ENCODE measurements at places on chromosomes 13 and 19. TPM values are rescaled to one million over a fixed set of nuclear protein-coding genes. Genes with fewer than 3 reads are reported as not detected.

DNA sequence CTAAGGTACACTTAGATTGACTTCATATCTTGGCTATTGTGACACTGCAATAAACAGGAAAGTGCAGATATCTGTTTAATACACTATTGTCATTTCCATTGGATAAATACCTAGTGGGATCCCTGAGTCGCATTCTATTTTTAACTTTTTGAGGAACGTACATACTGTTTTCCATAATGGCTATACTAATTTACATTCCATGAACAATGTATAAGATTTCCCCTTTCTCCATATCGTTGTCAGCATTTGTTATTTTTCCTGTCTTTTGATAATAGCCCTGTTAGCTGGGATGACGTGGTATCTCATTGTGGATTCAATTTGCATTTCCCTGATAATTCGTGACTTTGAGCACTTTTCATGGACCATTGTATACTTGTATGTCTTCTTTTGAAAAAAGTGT, 17.4 kb downstream of the OR7A17 start:
- DNase-seq = no peak

The TGFB1 gene
- 2.2 TPM for total RNA-seq

- DNase-seq = no peak
Observed at GRCh38 chr19:31096935-31097545, 252.2 kb downstream of the TSHZ3 start.

DNA sequence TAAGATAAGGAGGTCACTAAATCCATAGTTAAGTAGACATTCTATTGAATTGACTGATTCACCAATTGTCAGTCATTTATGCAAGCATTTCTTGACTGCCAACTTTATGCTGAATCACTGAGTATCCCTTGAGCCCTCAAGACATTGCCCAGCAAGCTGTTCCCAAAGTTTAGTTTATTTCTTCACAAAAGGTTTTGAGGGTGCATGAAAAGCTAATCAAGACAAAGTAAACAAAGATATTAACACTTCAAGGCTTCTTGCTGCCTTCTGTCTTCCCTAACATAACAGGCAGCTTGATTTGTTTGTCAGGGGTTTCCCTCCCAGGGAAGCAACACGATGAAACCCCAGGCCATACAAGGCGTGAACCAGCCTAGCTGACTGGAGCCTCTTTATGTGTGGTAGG, 374.4 kb downstream of the SPRY2 start:
- no peak for DNase-seq

The SIGLEC8 gene
- not detected for total RNA-seq

GRCh38 chr19:32197896-32198882, 147.2 kb upstream of the ZNF507 start:
- no peak for DNase-seq

- no peak for DNase-seq
Observed at GRCh38 chr13:42355092-42355485, 83.1 kb downstream of the AKAP11 start.

DNA sequence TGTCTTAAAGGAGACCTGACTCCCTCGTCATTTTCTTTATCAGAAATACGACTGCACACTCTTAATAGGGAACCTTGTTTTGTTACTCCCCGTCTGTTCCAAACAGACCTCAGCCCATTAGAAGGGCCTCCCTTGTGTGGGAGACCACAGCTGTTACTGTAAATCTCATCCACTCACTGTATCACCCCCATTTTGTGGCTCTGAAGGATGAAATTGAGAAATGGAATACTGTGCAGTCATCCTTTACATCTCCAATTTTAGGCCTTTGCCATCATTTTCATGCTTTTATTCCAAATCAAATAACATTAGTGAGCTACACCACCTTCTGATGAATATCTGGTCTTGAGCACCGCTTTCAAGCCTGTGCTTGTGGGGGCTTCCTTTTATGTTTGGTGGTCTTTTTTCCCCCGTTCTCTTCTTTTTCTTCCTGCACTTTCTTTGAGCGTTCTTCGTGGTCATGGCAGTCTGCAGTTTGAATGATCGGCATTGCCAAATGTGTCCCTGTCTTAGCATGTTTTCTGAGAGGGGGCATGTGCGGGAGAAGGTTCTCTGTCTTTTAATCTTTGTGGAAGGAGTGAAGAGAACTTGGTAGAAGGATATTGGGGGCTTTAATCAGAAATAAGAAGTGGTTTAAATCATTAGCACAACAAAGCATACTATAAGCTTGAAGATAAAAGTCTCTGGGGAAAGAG, 65.8 kb downstream of the GGACT start:
- no peak for DNase-seq

- no peak for DNase-seq
Observed at GRCh38 chr13:27177852-27178251, 6.2 kb upstream of the USP12 start.

- DNase-seq = no peak
Observed at GRCh38 chr13:51211910-51212309, 10.3 kb upstream of the FAM124A start.

The KIR3DL1 gene
- not detected for total RNA-seq

- DNase-seq = no peak
Observed at GRCh38 chr13:106104281-106104901, 431.1 kb downstream of the EFNB2 start.

The SLITRK6 gene
- 33.8 TPM for total RNA-seq

The FCHO1 gene
- total RNA-seq = 10.8 TPM

DNA sequence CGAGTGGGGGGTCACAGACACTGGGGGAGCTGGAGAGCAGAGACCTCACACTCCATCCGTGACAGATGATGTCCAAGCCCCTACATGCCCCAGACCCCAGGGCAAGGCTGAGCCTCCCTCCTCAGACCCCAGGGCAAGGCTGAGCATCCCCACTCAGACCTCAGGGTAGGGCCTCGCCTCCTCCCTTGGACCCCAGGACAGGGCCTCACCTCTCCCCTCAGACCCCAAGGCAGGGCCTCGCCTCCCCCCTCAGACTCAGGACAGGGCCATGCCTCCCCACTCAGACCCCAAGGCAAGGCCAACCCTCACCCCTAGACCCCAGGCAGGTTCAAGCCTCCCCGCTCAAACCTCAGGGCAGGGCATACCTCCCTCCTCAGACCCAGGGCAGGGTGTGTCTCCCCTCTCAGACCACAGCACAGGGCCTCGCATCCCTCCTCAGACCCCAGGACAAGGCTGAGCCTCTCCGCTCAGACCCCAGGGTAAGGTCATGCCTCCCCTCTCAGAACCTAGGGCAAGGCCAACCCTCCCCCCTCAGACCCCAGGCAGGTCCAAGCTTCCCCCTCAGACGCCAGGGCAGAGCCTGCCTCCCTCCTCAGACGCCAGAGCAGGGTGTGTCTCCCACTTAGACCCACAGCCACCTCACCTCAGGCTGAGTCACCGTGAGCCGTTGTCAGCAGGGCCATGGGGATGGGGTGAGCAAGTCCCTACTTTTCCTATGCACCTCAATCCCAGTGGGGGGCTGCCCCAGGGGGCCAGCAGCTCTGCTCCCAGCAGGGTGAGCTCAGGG, 1.7 kb upstream of the S1PR4 start:
- no peak for DNase-seq

The MYH14 gene
- 4.0 TPM for total RNA-seq

The CD209 gene
- not detected for total RNA-seq

DNA sequence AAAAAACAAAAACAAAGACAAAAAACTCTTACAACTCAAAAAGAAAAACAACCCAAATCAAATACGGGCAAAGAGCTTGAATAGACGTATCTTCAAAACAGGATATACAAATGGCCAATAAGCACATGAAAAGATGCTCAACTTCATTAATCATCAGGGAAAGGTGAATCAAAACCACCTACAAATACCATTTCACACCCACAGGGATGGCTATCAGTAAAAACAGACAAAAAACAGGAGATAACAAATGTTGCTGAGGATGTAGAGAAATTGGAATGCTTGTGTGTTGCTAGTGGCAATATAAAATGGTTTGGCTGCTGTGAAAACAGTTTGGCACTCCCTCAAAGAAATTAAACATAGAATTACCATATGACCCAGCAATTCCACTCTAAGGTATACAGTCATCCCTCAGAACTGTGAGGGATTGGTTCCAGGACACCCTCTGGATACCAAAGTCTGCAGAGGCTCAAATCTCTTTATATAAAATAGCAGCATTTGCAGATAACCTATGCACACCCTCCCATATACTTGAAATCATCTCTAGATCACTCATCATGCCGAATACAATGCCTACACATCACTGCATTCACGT, 29.7 kb downstream of the MLLT1 start:
- DNase-seq = no peak

- no peak for DNase-seq
Observed at GRCh38 chr19:5955636-5955935, 22.4 kb downstream of the RANBP3 start.

DNA sequence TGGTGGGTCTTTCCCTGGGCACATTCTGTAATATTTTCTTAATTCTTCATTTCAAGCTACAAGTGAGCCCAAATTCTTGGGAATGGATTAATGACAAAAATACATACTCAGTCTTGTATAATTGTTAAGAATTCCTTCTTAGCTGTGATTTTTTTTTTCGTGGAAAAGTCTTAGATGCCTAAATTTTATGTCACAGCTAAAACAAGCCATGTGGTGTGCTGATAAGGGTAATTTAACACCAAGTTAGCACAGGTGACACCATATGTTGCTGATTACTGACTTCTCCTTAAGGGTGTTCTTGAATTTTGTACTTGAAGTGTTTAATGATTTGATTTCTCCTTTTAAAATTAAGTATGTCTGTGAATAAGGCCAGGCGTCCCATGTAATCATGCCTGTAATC, 29.3 kb downstream of the WDFY2 start:
- DNase-seq = no peak

The FAM174C gene
- 33.3 TPM for total RNA-seq

DNA sequence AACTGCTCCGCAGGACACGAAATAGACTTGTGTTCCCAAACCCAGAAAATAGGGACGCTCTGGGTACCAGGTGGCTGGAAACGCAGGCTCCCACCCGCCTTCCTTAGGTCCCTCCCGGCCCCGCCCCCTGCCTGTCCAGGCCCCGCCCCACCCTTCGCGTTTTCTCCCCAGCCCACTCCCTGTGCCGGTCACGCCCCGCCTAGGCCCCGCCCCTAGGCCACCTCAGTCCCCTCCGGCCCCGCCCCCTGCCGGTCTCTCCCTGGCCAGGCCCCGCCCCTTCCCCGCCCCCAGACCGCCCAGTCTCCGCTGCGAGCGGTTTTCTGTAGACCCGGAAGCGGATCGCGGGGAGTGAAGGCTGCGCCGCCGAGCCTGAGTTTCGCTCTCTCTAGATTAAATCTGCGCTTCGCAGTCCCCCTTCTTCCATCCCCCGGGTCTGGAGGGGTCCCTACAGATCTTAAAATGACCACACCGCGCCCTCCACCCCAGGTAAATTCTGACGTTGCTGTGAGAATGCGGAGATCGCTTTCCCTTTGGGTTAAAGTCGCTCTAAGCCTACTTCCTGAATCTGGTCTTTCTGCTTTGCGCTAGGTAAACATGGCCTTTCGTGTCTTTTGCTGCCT, 3.7 kb upstream of the ZNF665 start:
- DNase-seq = peak; percentile 92

- DNase-seq = no peak
Observed at GRCh38 chr19:49481020-49481683, 6.3 kb upstream of the RPL13A start.

The KLK15 gene
- total RNA-seq = not detected

The DCT gene
- total RNA-seq = 0.43 TPM

The UFM1 gene
- 36.2 TPM for total RNA-seq

GRCh38 chr13:113474179-113474578, 16.3 kb downstream of the DCUN1D2 start:
- DNase-seq = no peak

- DNase-seq = no peak
Observed at GRCh38 chr19:4977299-4978174, 8.6 kb downstream of the KDM4B start.

DNA sequence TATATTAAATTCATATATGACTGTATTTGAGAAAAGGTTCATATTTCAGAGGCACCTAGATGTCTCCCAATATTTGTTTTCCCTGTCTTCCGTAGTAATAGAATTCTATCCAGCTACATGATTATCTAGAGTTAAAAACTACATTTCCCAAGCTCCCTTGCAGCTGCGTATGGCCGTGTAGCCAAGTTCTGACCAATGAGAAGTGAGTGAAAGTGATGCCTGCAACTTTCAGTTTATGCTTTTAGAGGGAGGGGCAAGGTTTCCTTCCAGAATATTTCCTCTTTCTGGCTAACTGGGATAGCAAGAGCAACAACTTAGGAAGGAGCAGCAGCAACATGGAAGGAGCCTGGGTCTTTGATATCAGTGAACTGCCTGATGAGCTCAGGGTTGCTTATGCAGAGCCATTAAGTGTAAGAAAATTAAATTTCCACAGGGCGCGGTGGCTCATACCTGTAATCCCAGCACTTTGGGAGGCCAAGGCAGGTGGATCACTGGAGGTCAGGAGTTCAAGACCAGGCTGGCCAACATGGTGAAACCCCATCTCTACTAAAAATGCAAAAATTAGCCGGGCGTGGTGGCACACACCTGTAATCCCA, 23.2 kb upstream of the CYP2A13 start:
- no peak for DNase-seq

DNA sequence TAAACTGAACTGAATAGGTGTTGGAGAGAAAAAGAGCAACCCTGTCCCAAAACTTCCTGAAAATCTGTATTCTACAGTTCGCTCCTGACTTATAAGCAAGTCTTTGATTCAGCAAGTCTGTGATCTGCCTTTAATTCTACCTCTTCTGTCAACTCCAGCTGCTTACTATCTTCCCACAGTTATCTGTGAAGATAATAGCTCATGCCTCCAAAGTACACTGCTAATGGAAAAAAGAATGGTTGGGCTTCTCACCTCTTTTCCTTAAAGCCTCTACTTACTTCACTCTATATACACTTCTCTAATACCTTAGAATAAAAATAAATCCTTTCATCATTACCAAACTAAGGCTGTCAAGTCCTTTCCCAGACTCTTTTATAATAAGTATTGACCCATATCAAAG, 391.5 kb upstream of the MIR17HG start:
- no peak for DNase-seq

The KPNA3 gene
- 53.7 TPM for total RNA-seq

The ZNF850 gene
- total RNA-seq = 13.5 TPM

DNA sequence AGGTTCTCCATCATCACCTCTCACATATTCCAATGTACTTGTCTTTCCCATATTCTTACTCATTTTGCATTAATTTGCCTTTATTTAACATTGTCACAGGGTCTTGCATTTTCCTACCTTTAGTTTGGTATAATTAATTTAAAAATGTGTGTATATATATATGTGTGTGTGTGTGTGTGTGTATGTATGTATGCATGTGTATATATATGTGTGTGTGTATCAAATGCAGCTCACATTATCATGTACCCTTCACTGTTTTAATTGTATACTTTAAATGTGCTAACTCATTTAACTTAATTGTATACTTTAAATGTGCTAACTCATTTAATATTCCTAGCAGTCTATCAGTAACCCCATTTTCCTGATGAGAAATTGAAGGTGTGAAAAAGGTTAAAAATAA, 104.5 kb downstream of the PCDH9 start:
- no peak for DNase-seq

GRCh38 chr19:49271080-49271753, 53.8 kb downstream of the SLC6A16 start:
- no peak for DNase-seq

The HSPB6 gene
- 0.37 TPM for total RNA-seq
